ENCODE measurements at places on chromosomes 2 and 18.

- DNase-seq = no peak
These were observed 1.1 kb upstream of the FZD5 start for GRCh38 chr2:207770602-207771404.

- no peak for DNase-seq
These were observed 136.1 kb upstream of the NOSTRIN start for GRCh38 chr2:168666339-168666738.

GRCh38 chr2:229044581-229044980, 226.5 kb downstream of the PID1 start:
- no peak for DNase-seq

GRCh38 chr2:78408795-78409118, 616.7 kb upstream of the REG3G start:
- DNase-seq = no peak

DNA sequence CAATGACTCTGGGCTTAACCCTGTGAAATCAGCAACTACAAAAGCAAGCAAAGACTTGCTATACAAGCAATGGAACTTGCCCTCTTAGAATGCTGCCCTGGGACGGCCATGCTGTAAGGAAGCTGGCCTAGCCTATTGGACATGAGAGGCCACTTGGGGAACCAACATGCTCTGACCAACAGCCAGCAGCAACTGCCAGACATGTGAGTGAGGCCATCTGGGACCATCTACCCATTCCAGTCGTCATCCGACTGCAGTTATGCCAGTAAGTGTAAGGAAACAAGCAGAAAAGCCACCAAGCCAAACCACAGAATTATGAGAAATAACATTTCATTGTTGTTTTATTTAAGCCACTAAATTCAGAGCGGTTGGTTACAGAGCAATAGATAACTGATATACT, 40.9 kb downstream of the CLASP1 start:
- no peak for DNase-seq

- DNase-seq = no peak
These were observed 72.9 kb downstream of the XRCC5 start for GRCh38 chr2:216181953-216182461.

DNA sequence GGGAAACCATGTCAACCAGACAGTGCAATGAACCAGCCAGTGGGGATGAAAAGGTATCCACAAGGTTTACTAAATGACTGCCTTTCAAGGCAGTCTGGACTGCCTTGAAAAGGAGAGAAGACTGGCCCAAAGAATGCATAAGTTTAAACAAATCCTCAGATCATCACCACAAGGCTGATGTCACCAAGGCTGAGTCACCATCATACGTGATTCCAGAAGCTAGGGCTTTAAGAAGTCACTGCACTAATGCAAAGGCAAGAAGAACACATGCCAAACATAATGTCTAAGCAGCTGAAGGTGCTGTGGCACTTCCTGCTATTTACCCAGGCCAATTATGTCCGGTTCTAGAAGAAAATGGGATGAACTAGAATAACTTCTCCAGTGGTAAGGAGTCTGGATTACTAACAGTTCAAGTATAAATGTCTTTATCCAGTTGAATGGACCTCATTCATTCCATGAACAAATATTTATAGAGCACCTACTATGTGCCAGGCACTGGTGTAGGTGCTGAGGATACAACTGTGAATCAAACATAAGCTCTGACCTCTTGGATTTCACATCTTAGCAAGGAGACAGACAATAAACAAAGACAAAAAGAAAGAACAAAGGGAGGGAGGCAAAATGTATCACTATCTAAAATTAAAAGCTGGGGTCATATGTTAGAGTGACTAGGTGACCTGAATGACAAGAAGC, 37.6 kb upstream of the ONECUT2 start:
- no peak for DNase-seq

GRCh38 chr2:216006164-216006663, 7.1 kb downstream of the MREG start:
- DNase-seq = peak; percentile 86

GRCh38 chr18:51953521-51953920, 386.5 kb upstream of the DCC start:
- no peak for DNase-seq

- no peak for DNase-seq
These were observed 261.6 kb downstream of the ASXL3 start for GRCh38 chr18:33839452-33840211.

- no peak for DNase-seq
These were observed 926 bp upstream of the YPEL5 start for GRCh38 chr2:30145826-30146336.

DNA sequence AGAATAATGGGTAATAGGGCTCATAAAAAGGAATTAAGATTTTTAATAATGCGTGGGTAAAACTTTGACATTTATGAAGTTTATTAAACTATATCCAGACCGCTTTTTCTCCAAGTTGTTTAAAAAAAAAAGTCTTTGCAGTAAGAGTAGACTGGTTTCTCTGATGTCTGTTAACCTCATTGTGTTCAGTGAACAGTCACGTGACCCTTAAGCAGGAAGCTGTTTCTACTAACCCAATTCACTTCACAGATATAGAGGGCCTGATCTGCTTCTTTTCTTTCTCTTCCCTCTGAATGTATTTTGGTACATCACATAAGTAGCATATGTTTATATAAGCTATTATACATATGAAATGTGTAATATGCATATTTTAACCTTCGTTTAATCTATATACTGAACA, 1011.3 kb upstream of the CELF4 start:
- no peak for DNase-seq

DNA sequence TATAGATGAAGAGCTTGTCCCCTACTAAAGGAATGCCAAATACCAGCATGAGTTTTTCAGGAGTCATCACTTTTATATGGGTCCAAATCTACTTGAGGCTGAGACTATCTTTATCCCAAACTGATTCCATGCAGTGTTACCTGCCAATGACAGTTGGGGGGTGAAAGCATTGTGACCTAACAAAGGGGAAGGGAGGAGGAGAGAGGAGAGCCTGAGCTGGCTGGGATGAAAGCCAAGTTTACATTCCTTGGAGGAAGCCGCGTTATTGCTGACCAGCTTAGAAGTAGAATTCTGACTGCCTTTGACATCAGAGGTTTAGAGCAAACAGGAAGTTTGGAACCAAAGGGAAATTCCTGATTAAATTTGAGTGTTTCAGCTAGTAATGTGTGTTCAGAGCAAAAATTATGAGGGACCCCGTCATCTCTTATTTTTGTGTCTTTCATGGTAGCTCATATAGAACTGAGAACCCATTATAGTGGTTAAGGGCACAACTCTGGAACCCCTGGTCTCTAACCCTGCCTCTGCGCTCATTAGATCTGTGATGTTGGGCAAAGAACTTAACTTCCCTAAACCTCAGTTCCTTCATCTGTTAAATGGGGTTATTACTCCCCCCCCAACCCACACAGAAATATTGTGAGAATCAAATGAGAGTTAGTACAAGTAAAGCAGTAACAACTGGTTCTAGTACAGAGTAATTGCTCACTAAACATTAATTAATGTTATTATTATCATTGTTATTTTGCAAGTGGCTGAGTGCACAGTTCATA, 199.3 kb upstream of the EPAS1 start:
- DNase-seq = no peak

GRCh38 chr2:120729406-120730399, 6.0 kb upstream of the GLI2 start:
- no peak for DNase-seq

DNA sequence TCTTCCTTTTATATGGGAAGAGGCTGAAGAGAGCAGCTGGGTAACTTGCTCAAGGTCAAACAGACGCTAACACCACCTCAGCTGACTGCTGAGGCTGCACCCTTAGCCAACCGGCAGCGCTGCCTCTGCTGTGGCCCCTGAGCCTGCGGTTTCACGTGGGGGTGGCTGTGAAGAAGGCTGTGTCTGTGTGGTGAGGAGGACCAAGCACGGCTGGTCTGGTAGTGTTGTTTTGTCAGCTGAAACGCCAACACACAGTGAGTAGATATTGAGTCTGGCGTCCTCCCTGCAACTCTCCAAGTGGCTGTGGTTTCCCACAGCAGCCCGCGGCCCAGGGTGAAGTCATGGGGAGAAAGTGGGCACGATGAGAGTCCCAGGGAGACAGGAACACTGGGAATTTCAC, 69.6 kb downstream of the THNSL2 start:
- DNase-seq = no peak
